Calu3 (cell line): ENCODE measurements at places on chromosomes 1 and 21. TPM values are rescaled to one million over a fixed set of nuclear protein-coding genes. Genes with fewer than 3 reads are reported as not detected.

Gene DUSP12
- total RNA-seq = 34.4 and 38.3 TPM in 2 replicates

Gene NR1I3
- total RNA-seq = not detected in 2 replicates

DNA sequence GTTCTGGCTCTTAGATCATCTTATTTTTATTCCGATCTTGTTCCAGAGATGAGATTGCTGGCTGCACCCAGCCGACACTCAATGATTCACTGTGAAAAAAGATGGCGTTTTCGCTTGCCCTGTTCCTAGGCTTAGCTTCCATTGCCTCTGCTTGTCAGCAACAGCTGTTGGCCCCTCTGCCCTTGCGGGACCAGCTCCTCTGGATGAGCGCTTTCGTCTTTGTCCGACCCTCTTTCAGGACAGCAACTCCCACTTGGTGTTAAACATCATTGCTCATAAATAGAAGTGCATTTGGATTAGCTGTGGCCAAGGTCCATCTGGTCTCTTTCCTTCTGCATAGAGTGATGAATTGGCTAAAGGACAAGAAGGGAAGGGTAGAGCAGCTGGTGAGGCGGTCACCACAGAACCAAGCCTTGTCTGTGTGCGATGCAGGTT, 43.5 kb upstream of the SCCPDH start:
- H3K27me3 ChIP-seq = peaks cover 9% of the 10 kb centered on the region
- H3K36me3 ChIP-seq = no peaks in the 10 kb centered on the region
- no peak overlapping the region for H3K4me3 ChIP-seq
- no peak for DNase-seq
- H3K4me1 ChIP-seq = no peaks in the 10 kb centered on the region
- H3K27ac ChIP-seq = no peak overlapping the region

DNA sequence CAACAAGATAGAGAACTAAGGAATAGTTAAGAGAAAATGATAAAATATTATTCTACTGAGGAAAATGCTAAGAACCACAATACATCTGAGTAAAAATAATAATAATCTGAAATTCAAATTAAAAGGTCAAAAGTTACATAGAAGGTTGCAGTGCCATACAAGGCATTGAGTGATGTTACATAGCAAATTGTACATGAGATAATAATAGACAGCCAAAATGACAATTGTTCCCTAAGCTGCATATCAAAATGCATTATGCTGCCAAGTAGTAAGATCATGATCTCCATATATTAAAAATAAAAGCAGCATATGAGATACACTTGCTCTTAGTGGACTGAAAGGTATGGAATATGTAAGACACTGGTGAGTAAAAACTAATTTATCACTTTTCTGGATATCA, 547.7 kb downstream of the KCNT2 start:
- H3K27me3 ChIP-seq = no peaks in the 10 kb centered on the region
- peaks cover 8% of the 10 kb centered on the region for H3K4me1 ChIP-seq
- no peak overlapping the region for H3K27ac ChIP-seq
- no peak for DNase-seq

DNA sequence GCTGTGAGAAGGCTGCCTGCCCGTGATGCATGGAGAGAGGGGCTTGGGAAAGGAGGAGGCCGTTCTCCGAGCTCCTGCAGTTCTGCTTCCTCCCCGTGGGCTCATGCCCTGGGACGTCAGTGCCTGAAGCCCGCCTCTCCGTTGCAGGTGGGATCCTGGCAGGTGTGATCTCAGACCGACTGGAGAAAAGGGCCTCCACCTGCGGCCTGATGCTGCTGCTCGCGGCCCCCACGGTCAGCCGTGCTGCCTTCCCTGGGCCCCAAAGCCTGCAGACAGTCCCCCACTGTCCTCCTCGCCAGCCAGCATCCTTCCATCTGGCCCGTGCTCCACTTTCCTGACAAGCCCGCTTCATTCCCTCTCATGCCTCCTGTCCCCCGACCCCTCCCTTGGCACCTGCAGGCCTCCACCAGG, 50.9 kb downstream of the SLC37A1 start:
- no peaks in the 10 kb centered on the region for H3K27me3 ChIP-seq
- no peak overlapping the region for H3K27ac ChIP-seq
- H3K36me3 ChIP-seq = peaks cover 12% of the 10 kb centered on the region
- H3K4me1 ChIP-seq = no peaks in the 10 kb centered on the region
- H3K4me3 ChIP-seq = no peak overlapping the region

GRCh38 chr1:222441066-222441465, 106.8 kb downstream of the HHIPL2 start:
- H3K4me1 ChIP-seq = no peaks in the 10 kb centered on the region
- no peaks in the 10 kb centered on the region for H3K36me3 ChIP-seq
- no peak for DNase-seq
- H3K27ac ChIP-seq = no peak overlapping the region
- H3K4me3 ChIP-seq = no peak overlapping the region

Gene AMY1C
- total RNA-seq = not detected in 2 replicates

- H3K4me3 ChIP-seq = no peak overlapping the region
- no peak overlapping the region for H3K27ac ChIP-seq
- peaks cover 9% of the 10 kb centered on the region for H3K4me1 ChIP-seq
- no peaks in the 10 kb centered on the region for H3K27me3 ChIP-seq
Observed at GRCh38 chr1:66383168-66383567, 150.8 kb upstream of the SGIP1 start.

DNA sequence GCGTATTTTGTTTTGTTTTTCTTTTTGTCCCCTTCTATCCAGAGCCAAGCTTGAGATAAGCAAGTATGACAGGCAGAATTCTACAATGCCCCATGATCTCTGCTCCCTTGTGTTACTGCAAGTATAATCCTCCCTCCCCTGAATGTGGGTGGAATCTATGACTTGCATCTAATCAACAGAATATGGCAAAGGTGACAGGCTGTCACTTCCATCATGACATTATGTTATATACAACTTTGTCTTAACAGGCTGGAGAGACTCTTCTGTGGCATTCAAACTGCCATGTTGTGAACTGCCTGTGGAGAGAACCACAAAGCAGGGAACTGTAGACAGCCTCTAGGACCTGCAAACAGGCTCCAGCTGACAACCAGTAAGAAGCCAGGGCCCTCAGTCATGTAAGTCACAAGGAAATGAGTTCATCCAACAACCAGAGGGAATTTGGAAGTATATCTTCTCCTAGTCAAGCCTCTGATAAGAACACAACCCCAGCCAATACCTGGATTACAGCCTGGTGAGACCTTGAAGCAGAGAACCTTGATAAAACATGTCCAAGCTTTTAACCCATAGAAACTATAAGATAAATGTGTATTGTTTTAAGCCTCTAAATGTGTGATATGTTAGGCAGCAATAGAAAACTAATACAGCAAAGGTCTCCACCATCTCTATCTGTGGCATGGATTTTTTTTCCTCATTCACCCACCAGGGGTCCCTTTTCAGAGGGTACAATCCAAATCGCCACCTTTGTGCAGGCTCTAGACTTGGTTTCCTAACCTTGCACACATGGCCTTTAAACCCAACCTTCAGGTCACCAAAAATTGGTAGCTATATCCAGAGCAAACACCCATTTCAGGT, 5.7 kb upstream of the C1orf162 start:
- peaks cover 10% of the 10 kb centered on the region for H3K36me3 ChIP-seq
- H3K4me1 ChIP-seq = peaks cover 8% of the 10 kb centered on the region
- H3K27me3 ChIP-seq = no peaks in the 10 kb centered on the region
- no peak for DNase-seq

DNA sequence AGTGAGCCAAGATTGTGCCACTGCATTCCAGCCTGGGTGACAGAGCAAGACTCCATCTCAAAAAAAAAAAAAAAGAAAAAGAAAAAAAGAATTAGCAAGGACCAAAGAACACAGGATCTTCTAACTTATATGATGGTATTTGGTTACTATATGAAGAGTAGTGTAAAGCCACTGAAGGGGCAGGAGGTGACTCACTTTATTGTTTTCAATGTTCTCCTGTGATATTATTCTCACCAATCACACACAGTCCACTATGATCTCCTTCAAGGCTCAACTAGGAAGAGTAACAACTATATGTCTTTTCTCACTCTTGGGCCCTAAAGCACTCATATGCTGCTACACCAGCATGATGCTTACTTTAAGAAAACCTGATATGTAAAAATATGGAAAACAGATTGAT, 26.7 kb downstream of the RC3H1 start:
- H3K27me3 ChIP-seq = no peaks in the 10 kb centered on the region
- H3K27ac ChIP-seq = no peak overlapping the region
- H3K4me1 ChIP-seq = no peaks in the 10 kb centered on the region
- H3K36me3 ChIP-seq = peaks cover 12% of the 10 kb centered on the region
- no peak overlapping the region for H3K4me3 ChIP-seq

Gene CCDC30
- total RNA-seq = 4.4 and 5.1 TPM in 2 replicates

Gene OR2G6
- not detected in 2 replicates for total RNA-seq
